B cell (primary cell): ENCODE measurements at places on chromosomes 3 and 15. TPM values are rescaled to one million over a fixed set of nuclear protein-coding genes. Genes with fewer than 3 reads are reported as not detected.

DNA sequence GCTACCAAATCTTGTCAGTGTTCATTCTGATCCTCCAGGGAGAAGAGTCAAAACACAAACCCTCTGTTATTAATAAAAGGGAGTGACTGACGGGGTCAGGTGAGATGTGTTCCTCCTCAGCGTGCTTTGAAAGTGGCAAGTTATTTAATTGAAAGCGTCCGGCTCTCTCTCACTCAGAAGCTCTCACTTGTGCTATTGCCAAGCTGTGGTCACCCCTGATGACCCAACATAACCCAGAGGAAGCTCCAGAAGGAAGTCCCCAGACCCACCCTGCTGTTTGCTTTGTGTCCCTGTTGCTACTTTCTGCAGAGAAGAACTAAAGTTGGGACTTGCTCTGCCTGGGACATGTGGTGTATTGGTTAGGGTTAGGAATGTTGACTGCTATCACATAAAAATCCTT is 235.6 kb downstream of the EDEM1 start:
- no peak overlapping the region for H3K27ac ChIP-seq
- H3K4me3 ChIP-seq: no peak overlapping the region
- DNase-seq: no peak
- H3K4me1 ChIP-seq: peaks cover 7% of the 10 kb centered on the region
- no peaks in the 10 kb centered on the region for H3K36me3 ChIP-seq

- H3K27me3 ChIP-seq: peaks cover 4% of the 10 kb centered on the region
- H3K4me1 ChIP-seq: peaks cover 47% of the 10 kb centered on the region
- H3K36me3 ChIP-seq: no peaks in the 10 kb centered on the region
- DNase-seq: peak; percentile 92
- H3K27ac ChIP-seq: no peak overlapping the region
Measured at GRCh38 chr3:13091898-13092611, 18.8 kb upstream of the IQSEC1 start.

DNA sequence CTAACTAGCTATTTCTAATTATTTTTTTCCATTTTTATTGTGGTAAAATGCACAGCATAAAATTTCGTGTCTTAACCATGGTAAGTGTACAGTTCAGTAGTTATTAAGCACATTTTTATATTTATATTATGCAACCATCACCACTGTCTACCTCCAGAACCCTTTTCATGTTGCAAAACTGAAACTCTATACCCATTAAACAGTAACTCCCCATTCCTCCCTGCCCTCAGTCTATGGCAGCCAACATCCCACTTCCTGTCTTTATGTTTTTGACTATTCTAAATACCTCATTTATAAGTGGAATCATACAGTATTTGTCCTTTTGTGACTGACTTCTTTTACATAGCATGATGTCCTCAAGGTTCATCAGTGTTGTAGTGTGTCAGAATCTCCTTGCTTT is 25.5 kb downstream of the SLC35A5 start:
- peaks cover 29% of the 10 kb centered on the region for H3K36me3 ChIP-seq
- H3K27ac ChIP-seq: no peak overlapping the region
- DNase-seq: no peak
- H3K4me1 ChIP-seq: peaks cover 10% of the 10 kb centered on the region
- no peak overlapping the region for H3K4me3 ChIP-seq

Gene CASR
- not detected in 2 replicates for polyA plus RNA-seq

DNA sequence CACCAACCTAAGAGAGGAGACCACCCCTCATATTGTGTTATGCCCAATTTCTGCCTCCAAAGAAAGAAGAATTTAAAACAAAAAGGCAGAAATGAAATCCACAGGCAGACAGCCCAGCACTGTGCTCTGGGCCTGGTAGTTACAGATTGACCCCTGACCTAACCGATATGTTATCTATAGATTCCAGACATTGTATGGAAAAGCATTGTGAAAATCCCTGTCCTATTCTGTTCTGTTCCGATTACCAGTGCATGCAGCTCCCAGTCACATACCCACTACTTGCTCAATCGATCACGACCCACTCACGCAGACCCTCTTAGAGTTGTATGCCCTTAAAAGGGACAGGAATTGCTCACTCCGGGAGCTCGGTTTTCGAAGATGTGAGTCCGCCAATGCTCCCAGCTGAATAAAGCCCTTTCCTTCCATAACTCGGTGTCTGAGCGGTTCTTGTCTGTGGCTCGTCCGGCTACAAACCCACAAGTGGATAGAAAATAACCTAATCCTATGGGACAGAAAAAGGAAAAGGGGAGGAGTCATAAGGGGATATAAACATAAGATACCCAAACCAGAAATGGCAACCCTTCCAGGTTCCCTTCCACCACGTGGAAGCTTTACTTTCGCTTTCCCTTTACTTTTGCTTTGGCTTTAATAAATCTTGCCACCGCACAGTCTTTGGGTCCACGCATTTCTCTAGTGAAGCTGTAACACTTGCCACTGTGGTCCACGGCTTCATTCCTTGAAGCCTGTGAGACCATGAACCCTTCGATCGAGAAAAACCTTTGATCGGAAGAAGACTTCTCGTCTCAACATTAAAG is 1.7 kb upstream of the CFAP91 start:
- H3K27me3 ChIP-seq: no peaks in the 10 kb centered on the region
- H3K4me1 ChIP-seq: peaks cover 32% of the 10 kb centered on the region
- no peak overlapping the region for H3K4me3 ChIP-seq
- no peaks in the 10 kb centered on the region for H3K36me3 ChIP-seq

Gene CAMKV
- not detected in 2 replicates for polyA plus RNA-seq

DNA sequence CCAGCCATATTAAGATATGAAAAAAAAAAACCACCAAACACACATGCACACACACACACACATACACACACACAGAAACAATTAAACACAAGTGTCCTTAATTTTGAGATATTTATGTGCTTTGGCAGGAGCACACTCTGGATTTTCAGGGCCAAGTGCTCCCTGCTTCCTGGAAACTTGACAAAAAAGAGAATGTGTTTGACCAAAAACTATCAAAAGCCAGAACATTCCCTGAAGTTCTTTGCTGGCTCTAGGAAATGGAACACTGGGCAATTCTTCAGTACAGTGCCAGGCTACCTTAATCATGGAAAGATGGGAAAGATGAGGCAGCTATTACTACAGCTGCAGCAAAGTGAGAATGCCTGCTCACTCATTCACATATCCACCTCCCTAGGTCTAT is 44.6 kb downstream of the P3H2 start:
- no peaks in the 10 kb centered on the region for H3K4me1 ChIP-seq
- no peak for DNase-seq
- H3K27ac ChIP-seq: no peak overlapping the region
- no peak overlapping the region for H3K4me3 ChIP-seq

Gene CDCP1
- polyA plus RNA-seq: not detected in 2 replicates

DNA sequence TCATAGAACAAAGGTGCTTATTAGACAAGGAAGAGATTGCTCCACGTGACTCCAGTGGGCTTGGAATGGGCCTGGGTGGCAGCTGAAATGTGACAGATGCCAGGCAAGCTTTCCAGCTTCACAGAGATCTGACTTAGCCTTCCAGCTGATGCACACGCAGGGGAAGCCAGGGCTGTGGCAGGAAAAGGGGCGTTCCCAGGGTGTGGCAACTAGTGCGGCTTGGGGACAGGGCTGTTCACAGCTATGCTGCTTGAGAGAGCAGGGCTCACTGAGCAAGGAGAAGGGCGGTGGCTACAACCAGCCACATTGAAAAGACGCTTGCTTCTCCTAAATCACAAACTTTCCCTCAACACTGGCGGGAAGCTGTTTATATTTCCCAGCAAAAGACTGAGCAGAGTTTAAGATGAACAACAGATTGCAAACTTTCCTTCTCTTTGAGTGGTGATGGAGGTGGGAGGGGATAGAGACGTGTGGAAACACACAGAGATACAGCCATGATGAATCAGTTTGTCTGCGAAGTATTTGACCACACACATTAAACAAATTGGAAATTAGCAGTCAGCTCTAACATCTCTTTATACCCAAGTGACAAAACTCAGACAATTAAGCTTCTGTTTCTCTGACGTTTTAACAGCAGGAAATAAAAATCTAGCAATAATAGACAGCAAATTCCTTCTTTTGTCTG is 127.5 kb downstream of the BDH1 start:
- peak; percentile 13 for DNase-seq
- H3K4me1 ChIP-seq: peaks cover 7% of the 10 kb centered on the region
- no peak overlapping the region for H3K27ac ChIP-seq
- H3K4me3 ChIP-seq: no peak overlapping the region

Gene KNG1
- not detected in 2 replicates for polyA plus RNA-seq

DNA sequence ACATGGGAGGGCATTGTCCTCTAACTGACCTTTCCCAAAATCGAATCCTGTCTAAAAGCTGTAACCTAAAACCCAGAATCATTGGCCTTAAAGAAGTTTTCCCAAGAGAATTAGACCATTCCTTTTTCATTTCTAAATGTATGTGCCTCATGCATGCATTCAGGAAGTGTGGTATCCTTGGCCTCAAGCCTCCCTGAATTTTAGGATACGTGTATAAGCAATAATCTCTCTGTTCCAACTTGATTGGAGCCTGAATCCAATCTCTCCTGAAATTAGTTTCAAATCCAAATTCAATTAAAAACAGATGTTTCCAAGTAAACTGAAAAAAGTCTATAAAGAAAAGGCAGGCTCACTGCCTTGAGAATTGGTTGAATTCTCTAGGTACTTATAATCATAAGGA is 86.0 kb upstream of the VEPH1 start:
- DNase-seq: no peak
- H3K4me1 ChIP-seq: no peaks in the 10 kb centered on the region
- peaks cover 4% of the 10 kb centered on the region for H3K27me3 ChIP-seq
- H3K36me3 ChIP-seq: no peaks in the 10 kb centered on the region
- no peak overlapping the region for H3K4me3 ChIP-seq

Gene SCN11A
- polyA plus RNA-seq: 0.07 and 0.14 TPM in 2 replicates

Gene SPTBN5
- polyA plus RNA-seq: 0.55 and 0.94 TPM in 2 replicates

DNA sequence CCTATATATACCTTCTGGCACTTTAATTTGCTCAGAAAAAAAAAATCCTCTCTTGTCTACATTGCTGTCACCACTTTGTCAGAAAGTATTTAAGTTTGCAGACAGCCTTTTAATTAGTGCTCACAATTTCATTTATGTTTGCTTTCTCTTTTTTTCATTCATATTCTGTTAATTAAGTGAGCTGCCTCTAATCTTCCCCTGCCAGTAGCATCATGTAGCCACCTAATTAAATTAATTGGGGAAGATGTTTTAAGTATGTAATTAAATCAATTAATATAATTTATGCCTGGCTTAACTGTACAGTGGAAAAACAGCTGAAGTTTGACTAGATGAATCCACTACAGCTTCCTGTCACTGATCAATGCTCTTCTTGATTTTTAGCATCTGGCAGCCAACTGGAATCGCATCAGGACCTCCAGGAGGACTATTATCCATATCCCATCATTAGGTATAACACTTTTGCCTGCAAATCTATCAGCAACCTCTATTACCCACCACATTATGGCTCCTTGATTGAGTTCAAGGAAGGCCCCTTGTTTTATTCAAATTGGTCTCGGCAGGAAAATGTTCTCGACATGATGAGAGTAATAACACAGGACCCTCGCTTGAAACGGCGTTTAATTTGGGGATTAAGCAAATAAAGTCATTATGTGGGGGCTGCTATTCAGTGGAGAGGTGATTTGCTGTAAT is 118.5 kb downstream of the IQCH start:
- no peak for DNase-seq
- no peaks in the 10 kb centered on the region for H3K36me3 ChIP-seq
- H3K27ac ChIP-seq: no peak overlapping the region
- no peaks in the 10 kb centered on the region for H3K27me3 ChIP-seq
- H3K4me1 ChIP-seq: no peaks in the 10 kb centered on the region

DNA sequence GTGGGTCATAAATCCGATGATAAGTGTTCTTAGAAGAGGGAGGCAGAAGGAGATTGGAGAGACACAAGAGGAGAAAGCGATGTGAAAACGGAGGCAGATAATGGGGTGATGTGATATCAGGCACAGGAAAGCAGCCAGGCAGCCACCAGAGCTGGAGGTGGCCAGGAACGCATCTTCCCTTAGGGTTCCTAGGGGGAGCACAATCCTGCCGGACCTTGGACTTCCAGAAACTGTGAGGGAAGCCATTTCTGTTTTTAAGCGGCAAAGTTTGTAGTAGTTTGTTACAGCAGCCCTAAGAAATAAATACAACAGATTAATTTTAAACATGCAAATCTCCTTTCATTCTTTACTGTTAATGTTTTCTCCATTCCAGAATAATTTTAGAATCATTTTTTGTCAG is 259.9 kb upstream of the TMC3 start:
- no peak for DNase-seq
- H3K27ac ChIP-seq: no peak overlapping the region
- H3K27me3 ChIP-seq: no peaks in the 10 kb centered on the region
- H3K36me3 ChIP-seq: no peaks in the 10 kb centered on the region
- H3K4me3 ChIP-seq: no peak overlapping the region
- no peaks in the 10 kb centered on the region for H3K4me1 ChIP-seq

GRCh38 chr15:100995471-100996430 is 76.6 kb downstream of the LRRK1 start:
- H3K27ac ChIP-seq: no peak overlapping the region
- no peak overlapping the region for H3K4me3 ChIP-seq
- no peaks in the 10 kb centered on the region for H3K27me3 ChIP-seq

- no peak for DNase-seq
- no peak overlapping the region for H3K27ac ChIP-seq
- no peaks in the 10 kb centered on the region for H3K36me3 ChIP-seq
- H3K4me3 ChIP-seq: no peak overlapping the region
Measured at GRCh38 chr3:13689373-13690260, 140.7 kb downstream of the FBLN2 start.
